ENCODE measurements at places on chromosomes 1 and 21. TPM values are rescaled to one million over a fixed set of nuclear protein-coding genes. Genes with fewer than 3 reads are reported as not detected.
A peak's percentile ranks its signal among the peaks of the same experiment; 100 is the strongest.

Gene S100A12
- not detected for total RNA-seq

Gene VWA5B1
- total RNA-seq, result not detected

Gene LCA5L
- 1.0 TPM for total RNA-seq

Gene TFF2
- total RNA-seq, result not detected

DNA sequence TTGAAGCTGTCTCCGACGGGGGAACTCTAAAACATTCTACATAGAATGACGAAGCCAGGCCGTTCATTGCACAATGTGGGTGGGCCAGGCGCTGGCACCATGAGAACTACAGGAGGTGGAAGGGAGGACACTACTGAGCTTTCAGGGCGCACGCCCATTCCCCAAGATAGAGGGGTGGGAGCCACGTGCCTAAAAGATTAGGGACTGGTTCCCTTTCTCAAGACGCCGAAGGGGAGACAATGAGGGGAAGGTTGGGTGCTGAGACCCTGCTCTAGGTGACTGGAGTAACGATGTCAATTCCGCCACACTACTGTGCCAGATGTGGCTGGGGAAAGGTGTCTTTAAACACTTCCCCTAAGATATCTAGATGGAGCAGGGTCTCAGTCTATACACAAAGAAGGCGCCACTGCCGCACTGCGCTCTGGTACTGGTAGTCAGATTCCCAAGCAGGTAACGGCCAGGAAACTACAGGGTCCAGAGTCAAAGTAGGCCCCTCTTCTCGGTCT lies 782 bp downstream of the CSDE1 start:
- peak overlapping the region; percentile 91 for H3K4me3 ChIP-seq
- H3K36me3 ChIP-seq, result no peaks in the 10 kb centered on the region
- peak overlapping the region; percentile 98 for H3K27ac ChIP-seq
- no peaks in the 10 kb centered on the region for H3K27me3 ChIP-seq

DNA sequence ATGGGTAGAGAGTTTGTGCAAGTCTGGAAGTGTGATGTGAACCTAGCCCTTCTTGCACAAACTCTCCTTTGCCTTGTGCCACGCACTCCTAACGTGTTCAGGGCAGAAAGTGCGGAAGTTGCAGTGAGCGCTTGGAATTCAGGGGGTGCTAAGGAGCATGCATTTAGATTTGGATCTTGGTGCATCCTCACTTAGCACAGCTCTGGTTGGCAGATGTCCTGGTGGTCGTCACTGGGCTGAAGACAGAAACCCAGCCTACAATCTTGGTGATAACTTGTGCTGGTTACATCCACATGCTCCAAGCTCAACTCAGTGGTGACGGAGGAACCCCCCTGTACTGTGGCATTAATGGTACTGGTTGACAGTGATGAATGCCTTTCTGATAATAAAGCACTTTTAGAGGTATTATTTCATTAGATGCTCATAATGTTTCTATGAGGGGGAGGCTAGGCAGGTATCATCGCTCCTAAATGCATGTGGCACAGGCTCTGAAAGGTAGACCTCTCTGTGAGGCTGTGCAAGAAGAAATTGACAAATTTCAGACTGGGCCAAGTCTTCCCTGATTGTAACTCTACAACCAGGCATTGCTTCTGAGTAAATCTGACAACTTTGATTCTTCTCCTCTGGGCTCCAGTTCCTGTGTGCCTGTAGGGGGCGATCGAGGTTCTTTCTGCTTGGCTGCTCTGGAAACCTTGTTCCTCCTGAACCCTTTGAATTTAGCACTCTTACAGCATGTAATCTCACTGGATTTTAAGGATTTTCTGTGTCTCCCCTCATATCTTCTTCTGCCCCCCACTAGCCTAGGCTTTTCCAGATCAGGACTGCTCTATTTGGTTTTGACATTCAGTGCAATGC lies 40.6 kb downstream of the MAPKAPK2 start:
- H3K27ac ChIP-seq, result no peak overlapping the region
- no peaks in the 10 kb centered on the region for H3K27me3 ChIP-seq
- peaks cover 11% of the 10 kb centered on the region for H3K36me3 ChIP-seq
- DNase-seq, result peak; percentile 31
- no peaks in the 10 kb centered on the region for H3K4me1 ChIP-seq

All from endothelial cell of umbilical vein (primary cell).